ENCODE measurements at places on chromosomes 12 and 14. TPM values are rescaled to one million over a fixed set of nuclear protein-coding genes. Genes with fewer than 3 reads are reported as not detected.

GRCh38 chr14:71619472-71619871, 312.8 kb upstream of the RGS6 start:
- no peak for DNase-seq

DNA sequence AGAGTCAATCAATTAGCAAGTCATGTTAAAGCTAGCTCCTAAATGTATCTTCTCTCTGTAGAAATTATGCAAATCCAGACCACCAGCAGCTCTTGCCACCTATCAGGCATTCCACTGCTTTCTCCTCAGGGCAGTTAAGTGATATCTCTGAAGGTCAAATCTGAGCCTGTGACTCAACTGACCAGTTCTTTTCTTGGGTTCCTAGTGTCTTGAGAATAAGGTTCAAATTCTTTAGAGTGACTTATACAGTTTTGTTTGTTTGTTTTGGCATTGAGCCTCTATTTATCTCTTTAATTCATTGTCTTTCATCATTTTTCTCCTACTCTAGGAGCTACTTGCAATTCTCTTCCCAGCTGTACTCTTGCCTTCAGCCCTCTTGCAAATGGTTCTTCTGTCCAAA, 2.5 kb upstream of the LRIG3 start:
- no peak for DNase-seq

- no peak for DNase-seq
These were observed 236.2 kb downstream of the EGLN3 start for GRCh38 chr14:33714527-33715226.

DNA sequence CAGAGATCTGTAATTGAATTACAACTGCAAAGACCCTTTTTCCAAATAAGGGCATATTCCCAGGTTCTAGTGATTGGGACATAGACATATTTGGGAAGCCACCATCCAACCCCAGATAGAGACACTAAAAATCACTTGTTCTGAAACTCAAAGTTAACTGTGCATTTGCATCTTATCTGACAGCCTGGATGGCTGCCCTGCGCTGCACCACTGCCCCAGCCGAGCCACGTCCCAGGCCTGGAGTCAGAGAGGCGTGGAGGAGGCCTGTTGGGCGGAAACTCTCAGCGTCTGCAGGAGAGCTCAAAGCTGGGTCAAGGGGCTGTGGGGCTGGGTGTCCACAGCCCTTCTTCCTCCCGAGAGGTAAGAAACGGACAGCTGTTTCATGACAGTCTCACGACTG, 124.4 kb downstream of the RIMBP2 start:
- no peak for DNase-seq

- no peak for DNase-seq
These were observed 61.0 kb downstream of the FOXN4 start for GRCh38 chr12:109247831-109248654.

- no peak for DNase-seq
These were observed 29.0 kb downstream of the PDE6H start for GRCh38 chr12:15001733-15002382.

DNA sequence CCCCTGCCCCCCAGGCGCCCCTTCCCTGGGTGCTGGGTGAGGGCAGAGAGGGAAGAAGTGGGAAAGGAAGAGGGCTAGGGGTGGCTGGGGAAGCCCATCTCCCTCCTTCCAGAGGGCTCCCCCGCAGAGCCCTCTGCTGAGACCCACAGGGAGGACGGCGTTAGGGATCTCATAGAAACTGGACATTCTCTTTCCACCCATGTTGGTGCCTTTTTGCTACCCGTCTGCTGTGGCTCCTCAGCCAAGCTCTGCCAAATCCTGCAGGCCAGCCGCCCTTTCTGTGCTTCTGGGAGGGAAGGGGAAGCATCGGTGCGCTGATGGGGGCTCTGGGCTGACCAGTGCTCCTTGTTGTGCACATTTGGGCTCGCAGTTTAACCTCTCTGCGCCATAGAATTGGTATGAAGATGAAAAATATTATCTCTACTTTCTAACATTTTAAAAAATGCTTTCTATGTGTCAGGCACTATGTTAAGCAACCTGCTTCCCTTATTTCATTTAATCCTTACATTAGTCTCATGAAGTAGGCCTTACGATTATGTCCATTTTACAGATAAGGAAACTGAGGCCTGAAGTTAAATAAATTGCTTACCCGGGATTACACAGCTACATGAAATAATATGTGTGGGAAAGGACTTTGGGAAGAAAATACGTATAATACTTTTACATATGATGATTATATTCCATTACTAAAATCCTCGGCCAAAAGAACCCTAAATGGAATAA, 981 bp downstream of the SLC48A1 start:
- DNase-seq: no peak

DNA sequence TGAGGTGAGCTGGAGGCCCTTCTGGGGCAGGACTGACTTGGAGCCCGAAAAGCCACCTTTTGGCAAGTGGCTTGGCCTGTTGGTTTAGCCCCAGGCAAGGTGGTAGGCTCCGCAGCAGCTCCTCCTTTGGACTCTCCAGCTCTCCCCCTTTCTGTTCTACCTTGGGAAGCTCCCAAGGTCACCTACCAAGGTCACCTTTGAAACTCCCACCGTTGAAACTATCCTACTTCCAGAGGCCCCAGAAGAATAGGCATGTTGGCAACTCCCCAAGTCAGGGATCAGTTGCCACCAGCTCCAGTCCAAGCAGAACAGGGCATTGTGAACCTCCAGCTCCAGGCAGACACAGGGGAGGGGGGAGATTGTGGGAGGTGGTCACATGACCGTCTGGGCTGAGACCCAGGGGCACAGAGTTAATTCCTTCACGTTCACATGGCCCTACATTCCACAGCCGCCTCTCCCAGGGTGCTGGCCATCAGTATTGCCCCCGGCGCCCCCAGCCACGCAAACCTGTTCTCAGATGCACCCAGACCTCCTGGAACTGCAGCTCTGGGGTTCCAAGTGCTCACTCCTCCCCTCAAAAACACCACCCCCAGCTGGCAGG, 14.4 kb downstream of the IRF2BPL start:
- no peak for DNase-seq

GRCh38 chr12:66901138-66901932, 222.5 kb upstream of the GRIP1 start:
- DNase-seq: no peak

GRCh38 chr12:31629756-31630732, 29.4 kb upstream of the ETFBKMT start:
- DNase-seq: no peak

DNA sequence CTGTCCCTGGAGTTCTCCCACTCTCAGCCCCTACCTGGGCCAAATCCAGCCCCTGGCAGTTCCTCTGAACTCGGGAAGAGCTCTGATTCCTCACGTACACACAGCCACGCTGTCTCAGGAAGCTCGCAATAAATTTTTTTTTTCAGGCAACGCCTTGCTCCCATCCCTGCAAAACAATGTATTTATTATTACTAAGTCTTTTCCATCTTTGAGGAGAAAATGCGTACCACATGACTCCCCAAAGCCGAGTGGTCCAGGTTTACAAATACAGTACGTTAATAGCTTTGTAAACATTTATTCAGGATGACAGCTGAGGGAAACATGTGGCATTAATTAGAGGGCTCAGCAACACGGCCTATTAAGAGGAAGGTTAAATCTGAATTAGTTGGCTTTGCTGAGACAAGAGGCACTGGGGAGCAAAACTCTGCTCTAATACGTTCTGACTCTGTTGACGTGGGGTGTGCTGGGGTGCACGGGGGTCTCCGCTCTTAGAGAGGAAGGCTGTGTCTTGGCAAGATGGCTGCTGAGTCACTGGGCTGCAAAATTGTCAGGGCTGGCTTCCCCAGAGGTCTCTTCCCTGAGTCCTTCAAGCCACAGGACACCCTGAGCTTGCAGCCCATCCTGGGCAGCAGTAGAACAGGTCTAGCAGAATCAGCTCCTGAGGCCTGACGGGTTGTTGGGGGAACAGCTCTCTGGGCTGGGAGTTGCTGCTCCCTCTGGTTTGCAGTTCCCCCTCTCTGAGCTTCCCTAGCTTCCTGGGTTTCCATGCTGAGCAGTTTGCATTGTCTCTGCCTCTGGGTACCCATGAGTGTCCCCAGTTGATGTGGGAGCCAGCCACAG, 185.2 kb upstream of the TBX3 start:
- DNase-seq: no peak

- no peak for DNase-seq
These were observed 137.0 kb downstream of the PTPN11 start for GRCh38 chr12:112555621-112556233.

GRCh38 chr14:50733494-50733893, 65.4 kb upstream of the SAV1 start:
- no peak for DNase-seq

DNA sequence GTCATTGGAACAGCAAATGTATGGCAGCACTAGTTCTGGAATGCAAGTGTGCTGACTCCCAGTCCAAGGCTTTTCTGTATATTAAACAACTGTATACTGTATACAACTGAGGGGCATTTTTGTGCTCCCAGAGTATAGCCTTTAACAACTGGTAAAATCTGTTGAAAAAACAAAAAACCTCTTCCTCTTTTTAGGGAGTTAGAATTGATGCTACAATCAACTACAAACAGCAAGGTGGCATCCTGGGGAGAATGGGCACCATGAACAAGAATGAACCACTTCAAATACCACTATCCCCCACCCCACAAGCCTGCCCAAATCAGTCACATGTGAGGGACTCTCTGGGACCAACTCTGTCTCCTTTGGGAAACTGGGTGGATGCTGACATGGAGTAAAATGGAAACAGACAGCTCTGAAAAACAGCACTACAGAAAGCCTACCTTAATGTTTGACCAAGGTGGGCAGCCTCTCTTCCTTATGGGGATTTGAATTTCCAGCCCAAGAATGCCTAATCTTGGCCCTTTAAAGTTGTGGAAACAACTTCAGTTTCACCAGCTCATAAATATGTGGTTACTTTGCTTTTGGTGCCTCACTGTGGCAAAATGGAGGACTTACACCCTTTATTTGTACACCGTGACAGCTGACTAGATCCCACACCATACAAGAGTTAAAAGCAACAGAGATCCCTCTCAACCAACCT, 7.5 kb downstream of the VTI1B start:
- no peak for DNase-seq

DNA sequence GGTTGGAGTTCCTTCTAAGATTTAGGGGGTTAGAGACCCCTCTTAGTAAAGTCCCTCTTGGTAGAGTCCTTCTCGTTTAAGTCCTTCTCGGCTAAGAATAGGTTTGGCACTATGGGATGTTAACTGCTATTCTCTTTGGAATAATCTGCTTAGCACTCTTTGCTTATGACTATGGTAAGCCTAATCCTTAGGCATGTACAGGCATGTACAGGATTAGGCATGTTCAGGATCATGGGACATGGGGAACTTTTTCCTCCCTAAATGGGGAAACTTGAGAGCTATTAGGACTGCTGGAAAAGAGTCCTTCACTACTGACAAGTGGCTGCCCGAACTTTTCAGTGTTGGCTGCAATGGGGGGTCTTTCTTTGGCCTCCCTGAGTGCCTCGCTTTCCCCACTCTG, 193.3 kb downstream of the TMEM117 start:
- no peak for DNase-seq

GRCh38 chr12:115457798-115458197, 773.8 kb upstream of the TBX3 start:
- DNase-seq: no peak

GRCh38 chr14:25929881-25930615, 667.8 kb downstream of the NOVA1 start:
- no peak for DNase-seq

DNA sequence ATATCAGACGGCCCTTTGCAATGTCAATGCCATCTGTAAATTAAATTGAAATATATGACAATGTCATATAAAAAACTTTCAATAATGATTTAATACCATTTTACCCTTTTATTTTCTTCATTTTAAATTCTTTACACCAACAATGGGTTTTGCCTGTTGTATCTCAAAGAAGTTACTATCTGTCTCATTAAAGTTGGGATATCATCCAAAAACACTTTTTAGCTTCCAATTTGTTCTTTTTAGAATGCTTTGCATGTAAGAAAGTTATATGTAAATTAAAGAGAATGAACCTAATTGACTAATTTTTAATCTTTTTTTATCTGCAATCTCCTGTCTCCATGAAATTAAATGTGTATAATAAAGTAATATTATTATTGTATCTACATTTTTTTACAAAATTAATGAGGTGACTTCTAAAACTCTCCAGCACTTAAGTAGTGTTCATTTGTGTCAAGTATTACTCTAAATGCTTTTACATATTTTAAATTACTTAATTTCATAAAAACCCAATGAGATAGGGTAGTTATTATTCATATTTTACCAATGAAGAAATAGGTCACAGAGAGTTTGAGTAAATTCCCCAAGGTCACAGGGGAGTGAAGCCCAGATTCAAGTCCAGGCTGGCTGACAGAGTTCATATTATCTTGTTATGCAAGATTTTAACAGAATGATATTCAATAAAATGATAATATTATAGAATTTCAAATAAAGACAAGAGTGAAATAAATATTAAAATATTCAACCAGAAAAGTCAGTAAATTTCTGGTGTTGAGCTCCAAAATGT, 673.0 kb upstream of the FLRT2 start:
- DNase-seq: no peak

- no peak for DNase-seq
These were observed 30.4 kb downstream of the MEG3 start for GRCh38 chr14:100856056-100856950.

DNA sequence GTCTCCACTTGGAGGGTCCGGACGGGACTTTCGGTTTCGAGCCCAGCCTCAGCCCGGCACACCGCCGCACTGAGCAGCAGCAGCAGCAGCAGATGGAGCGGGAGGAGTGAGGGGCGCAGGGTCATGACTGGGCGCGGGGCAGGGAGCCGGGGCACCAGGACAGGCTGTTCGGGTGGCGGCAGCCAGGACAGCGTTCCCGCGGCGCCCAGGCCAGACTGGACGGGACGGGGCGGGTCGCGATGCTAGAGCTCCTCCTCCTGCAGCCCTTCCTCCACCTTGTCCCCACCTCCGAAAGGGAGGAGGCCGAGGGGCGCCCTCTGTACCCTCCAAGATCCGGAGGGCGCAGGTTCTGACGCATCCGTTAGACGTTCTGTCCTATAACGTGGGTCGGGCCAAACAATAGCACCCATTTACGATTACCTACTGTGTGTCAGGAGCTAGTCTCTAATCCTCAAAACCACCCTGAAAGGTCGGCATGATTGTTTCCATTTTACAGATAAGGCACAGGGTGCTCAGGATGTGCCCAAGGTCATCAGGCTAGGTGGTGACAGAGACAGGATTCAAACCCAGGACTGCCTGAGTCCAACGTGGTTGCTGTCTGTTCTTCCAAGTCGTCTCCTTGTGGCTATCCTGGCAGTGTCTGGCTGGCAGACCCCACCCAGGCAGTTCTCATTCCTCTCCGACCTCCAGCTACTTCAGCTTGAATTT, at the start of gene FKBP11:
Gene FKBP11 (minus strand): TSS at position 189 of the 708 bp plus-strand sequence. CDS start 64 bp downstream, at position 125.
- DNase-seq: peak; percentile 64

- DNase-seq: no peak
These were observed 29.6 kb upstream of the GRIN2B start for GRCh38 chr12:14010989-14011388.

Gene PPP1R13B
- 18.8 TPM for total RNA-seq

Gene FAM90A1
- total RNA-seq: not detected

Gene SLC7A8
- total RNA-seq: 1.8 TPM

Gene PDE6H
- total RNA-seq: not detected

Gene PLEKHG3
- total RNA-seq: 0.07 TPM

Gene RNF212B
- total RNA-seq: not detected

Gene KCNMB4
- 0.86 TPM for total RNA-seq

Gene CSRNP2
- total RNA-seq: 16.9 TPM

Gene BATF
- total RNA-seq: 171 TPM

Gene IFI27L1
- 11.4 TPM for total RNA-seq

Measured in activated B cell treated with CpG ODN at 0.5 μM for 24 hours (primary cell).